Brain microvascular endothelial cell (primary cell): ENCODE measurements at places on chromosomes 3 and 15.

- no peak for DNase-seq
Measured at GRCh38 chr3:185473290-185473815, 25.5 kb downstream of the TMEM41A start.

GRCh38 chr3:35639254-35640186 lies at the start of gene ARPP21:
TSS of gene ARPP21 (plus strand) at chr3:35639525. CDS start at chr3:35681752, 42,227 bp downstream.
- peak; percentile 34 for DNase-seq

DNA sequence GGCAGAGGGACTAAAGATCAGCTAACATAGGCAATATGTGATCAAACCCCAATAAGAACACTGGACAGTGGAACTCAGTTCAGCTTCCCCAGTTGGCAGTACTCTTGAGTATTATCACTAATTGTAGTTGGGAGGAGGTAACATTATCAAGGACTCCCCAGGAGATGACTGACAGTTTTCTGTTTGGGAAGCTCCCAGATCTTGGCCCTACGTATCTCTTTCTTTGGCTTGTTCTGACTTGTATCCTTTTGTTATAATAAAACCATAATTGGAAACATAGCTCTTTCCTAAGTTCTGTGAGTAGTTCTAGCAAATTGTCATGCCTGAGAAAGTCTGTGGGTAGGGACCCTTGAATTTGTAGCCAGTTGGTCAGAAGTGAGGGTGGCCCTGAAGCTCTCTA lies 316.4 kb downstream of the ZNF621 start:
- DNase-seq, result no peak

GRCh38 chr3:107368654-107369398 lies 8.4 kb upstream of the CCDC54 start:
- no peak for DNase-seq

DNA sequence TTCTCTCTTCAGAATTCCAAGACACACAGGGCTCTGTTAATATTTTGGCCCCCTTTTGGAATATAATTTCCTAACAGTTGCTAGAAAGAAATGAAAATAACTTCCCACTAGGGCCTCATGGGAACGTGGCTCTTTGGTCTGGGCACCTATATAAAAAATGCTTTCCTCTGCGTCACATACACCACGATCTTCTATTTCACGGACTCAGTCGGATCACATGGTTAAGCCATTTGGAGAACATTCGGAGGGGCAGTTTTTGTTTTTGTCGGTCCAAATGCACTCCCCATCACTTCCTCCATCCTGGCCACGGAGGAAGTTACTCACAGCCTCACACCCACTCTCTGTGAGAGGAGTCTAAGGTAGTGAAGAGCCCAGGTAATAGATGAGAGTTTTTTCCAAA lies 21.0 kb downstream of the TMEM44 start:
- DNase-seq, result no peak

DNA sequence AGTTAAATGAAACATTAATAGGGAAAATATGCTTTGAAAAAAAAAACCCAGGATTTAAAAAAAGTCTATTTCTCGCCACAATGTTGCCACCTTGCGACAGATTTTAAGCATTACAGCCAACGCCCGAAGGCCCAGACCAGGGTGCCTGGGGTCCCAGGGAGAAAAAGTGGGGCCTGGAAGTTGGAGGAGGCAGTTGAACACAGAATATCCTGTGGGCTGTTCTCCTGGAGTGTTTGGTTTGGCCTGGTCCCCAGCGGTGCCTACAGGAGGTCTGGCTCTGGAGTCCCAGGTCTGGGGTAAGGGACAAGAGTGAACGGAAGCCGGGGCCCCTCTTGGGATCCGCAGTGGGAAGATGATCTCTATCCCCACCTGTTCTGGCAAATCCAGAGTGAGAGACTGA lies 3.4 kb downstream of the RNU6-1 start:
- no peak for DNase-seq

GRCh38 chr3:131917006-131917405 lies 117.8 kb downstream of the CPNE4 start:
- no peak for DNase-seq

DNA sequence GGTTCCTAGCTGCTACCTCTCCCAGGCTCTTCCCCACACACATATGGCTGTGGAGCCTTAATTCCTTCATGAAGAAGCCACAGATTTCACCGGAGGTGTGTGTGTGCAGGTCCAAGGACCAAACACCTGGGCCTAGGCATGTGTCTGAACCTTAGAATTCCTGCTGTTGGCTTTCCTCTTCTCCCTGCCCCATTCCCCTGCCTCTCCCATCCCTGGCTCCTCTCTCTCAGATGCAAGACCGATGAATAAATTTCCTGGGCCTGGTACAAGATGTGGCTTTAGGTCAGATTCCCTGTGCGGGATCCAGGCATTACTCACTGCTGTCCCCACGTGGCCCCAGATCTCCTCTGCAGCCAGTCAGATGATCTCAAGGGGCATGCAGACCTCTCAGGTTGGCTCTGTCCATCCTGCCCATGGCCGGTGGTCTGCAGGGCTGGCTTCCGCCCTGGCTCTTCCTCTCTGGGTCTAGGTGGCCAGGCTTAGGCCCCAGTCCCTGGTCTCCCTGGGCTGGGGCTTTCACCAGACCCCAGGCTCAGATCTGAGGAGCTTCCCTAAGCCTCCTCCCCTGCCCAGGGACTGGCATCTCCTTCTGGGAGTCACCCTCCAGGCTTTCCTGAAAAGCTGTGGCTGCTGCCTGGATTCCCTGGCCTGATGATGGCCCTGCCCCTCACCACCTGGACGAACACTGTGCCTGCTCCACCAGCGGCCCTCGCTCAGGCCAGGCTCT lies 20.5 kb downstream of the CCR9 start:
- peak; percentile 64 for DNase-seq

DNA sequence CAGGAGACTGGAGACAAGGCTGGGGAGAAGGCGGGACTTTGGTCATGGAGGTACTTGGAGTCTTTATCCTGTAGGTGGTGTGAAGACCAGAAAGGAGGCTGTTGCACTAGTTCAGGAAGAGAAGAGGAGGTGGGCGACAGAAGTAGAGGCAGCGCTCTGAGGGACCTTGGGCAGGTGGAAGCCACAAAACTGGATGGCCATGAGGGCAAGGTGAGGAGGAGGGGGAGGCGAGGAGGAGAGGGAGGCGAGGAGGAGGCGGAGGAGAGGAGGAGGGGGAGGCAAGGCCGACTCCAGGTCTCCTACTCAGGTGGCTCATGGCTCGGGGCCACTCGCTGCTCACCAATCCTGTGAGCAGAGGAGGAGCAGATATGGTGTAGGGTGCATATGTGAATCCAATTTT lies 125.6 kb downstream of the RPLP1 start:
- no peak for DNase-seq

DNA sequence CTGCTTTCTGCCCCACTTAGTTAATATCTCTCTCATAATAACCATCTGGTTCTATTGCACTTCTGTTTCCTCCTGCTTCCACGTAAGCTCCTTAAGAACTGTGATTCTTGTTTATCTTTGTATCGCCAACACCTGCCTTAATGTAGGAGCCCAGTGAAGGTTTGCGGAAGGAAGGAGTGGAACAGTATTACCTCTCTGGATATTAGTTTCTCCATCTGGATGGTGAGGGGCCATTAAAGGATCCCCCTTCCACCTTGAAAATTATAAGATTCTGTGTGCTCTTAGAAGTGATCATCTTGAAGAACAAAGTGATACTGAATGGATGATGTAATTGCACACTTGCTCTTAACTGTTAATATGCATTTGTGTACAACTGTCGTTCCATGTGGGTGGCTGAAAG lies 2.2 kb downstream of the CHRNA5 start:
- DNase-seq, result no peak

GRCh38 chr3:5197470-5198312 lies 10.2 kb downstream of the EDEM1 start:
- DNase-seq, result no peak

DNA sequence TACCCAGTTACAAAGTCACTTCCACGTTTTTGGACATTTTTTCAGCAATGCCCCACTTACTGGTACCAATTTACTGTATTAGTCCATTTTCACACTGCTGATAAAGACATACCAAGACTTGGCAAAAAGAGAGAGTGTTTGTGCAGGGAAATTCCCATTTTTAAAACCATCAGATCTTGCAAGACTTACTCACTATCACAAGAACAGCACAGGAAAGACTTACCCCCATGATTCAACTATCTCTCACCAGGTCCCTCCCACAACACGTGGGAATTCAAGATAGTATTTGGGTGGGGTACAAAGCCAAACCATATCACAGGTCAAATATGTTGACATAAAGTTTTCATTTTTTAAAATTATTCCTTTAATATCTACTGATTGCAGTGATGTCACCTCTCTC lies 16.2 kb upstream of the ABI3BP start:
- DNase-seq, result peak; percentile 11

- DNase-seq, result peak; percentile 60
Measured at GRCh38 chr15:78457101-78457500, 19.1 kb downstream of the IREB2 start.

DNA sequence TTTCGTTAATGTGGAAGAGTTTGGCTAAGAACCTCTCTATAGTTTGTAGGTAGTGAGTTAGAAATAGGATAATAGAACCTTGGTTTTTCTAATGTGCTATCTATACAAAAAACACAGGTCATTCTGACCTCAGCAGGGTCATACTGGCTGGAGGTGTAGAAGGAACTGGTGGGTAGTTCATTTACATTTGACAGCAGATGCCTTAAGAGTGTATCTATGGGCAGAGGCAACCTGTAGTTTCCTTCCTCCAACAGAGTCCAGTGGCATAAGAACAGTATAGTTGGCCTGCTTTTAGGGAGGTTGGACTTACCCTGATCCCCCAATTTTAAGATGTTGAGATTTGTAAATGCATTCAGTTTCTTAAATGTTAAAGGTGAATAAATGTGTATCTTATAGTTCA lies 152.2 kb downstream of the TCF12 start:
- DNase-seq, result no peak

DNA sequence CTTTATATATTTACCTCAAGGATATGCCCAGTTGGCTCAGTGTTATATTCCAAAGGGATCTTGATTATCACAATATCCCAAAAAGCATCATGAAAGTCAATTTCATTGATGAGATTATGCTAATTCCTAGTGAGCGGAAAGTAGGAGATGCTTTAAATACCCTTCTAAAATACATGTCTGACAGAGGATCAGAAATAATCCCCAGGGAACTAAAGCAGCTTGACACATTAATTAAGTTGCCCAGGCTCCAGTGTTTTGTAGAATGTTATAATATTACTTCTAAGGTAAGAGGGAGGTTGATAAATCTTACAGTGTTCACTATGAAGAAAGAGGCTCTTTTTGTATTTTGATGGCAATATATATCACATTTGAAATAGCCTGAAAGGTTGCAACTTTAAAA lies 767.5 kb upstream of the ROBO1 start:
- no peak for DNase-seq

DNA sequence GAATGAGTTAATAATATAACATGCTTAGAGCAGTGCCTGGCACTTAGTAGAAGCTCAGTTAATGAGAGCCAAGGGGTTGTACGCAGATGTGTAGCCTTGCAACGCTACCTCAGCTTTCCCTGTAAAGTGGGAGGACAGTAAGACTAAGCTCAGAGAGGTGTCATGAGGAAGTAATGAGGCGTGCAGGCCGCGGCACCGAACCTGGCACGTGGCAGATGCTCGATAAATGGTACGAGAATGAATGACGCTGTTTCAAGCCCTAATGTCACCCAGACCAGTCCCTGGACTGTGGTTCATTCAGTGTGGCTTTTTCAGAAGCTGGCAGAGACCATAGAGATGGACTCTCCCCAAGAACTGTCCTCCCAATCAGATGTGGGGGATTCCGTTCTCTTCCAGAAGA lies 21.2 kb downstream of the GRIP2 start:
- no peak for DNase-seq

DNA sequence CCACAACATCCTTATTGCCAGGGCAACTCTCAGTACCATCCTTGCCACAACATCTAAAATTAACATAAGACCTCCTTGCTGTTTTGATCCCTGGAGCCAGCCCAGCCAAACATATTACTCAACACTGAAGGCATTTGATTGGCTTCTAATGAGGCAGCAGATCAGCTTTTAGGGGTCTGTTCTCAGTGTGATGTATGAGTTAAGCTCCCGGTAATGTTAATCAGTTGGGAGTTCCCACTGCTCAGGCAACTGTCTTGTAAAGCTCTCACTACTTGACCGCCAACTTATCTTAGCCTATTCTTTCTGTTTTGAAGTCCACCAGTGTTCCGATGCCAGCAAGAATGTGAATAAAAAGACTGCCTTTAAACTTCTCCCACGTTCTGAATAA lies 158.9 kb downstream of the FOXB1 start:
- no peak for DNase-seq

DNA sequence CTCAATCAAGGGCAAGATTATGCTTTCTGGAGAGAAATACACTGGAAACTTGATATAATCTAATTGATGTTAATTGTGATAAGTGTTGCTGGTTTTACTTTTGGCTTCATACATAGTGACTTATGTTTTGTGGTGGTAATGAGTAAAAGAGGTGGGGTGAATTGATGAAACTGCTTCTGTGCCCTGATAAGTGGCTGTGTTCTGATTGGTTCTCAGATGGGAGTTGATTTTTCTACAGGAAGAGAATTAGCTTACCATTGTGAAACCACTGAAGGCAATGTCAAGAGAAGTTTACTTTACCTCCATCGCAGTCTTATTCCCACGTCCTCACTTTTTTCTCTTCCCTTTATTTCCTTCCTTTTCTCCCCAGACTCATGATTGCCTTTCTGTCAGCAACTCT lies 23.8 kb downstream of the TMEM45A start:
- no peak for DNase-seq

DNA sequence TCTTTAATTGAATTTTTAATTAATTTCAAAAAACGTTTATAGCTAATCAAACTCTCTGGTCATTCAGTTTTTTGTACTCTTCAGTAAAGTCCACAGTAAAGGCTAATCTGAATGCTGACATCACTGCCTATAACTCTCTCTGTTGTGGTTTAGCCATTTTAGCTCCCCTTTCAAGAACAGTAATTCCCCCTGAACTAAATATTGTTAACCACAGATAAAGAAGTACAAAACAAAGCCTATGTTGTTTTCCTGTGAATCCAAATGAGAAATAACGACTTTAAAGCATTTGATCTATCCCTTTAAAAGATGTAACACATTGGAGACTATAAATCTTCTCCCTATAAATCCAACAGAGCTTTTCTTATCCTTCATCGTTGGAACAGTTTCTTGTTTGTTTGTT lies 94.2 kb downstream of the ZBTB20 start:
- DNase-seq, result no peak

DNA sequence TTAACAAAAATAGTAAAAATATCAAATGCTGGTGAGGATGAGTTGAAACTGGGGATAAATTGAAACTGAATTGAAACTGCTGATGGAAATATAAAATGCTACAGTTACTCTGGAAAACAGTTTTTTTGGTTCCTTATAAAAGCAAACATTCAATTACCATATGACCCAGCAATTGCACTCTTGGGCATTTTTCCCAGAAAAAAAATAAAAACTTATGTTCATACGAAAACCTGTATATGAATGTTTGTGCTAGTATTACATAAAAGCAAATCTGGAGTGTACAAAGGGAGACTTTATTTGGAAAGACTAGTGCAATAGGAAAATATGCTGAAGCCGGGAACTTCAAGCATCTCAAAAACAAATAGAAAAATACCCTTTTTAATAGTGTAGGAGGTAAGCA lies 857.9 kb upstream of the CADM2 start:
- no peak for DNase-seq

- no peak for DNase-seq
Measured at GRCh38 chr3:44991326-44991725, 15.3 kb downstream of the EXOSC7 start.

GRCh38 chr15:65956307-65956706 lies 87.0 kb downstream of the RAB11A start:
- no peak for DNase-seq

GRCh38 chr3:124764746-124765145 lies 34.5 kb downstream of the UMPS start:
- DNase-seq, result no peak
